ENCODE measurements at places on chromosomes 12 and 14. TPM values are rescaled to one million over a fixed set of nuclear protein-coding genes. Genes with fewer than 3 reads are reported as not detected.
A peak's percentile ranks its signal among the peaks of the same experiment; 100 is the strongest.

GRCh38 chr14:103122947-103123633, at the start of gene TNFAIP2:
TNFAIP2 (plus strand) TSS chr14:103123461; CDS start chr14:103126458, 2,997 bp downstream.
- peak; percentile 84 for DNase-seq

GRCh38 chr14:96274543-96274942, 18.5 kb downstream of the BDKRB1 start:
- no peak for DNase-seq

Gene AGAP2
- 1.7 TPM for total RNA-seq

Gene BRF1
- total RNA-seq: 16.9 TPM

Gene INHBC
- 0.06 TPM for total RNA-seq

DNA sequence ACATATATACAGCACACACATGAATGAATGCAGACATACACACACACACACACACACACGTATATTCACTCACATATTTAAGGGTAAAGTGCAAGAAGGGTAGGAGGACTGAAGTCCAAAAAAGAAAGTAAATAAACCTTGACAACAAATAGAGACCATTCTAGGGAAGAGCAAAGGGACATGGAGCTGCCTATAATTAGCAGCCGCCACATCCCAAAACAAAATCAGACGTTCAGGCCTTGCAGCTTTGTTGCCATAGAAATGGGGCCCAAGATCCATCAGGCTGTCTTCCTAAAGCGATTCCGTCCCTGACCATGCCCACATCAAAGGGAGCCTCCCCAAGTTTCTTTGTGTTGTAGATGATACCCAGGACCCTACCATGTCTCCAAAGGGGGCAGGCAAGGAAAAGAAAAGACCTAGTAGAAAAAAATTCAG, 703.5 kb upstream of the TBX3 start:
- no peak for DNase-seq

DNA sequence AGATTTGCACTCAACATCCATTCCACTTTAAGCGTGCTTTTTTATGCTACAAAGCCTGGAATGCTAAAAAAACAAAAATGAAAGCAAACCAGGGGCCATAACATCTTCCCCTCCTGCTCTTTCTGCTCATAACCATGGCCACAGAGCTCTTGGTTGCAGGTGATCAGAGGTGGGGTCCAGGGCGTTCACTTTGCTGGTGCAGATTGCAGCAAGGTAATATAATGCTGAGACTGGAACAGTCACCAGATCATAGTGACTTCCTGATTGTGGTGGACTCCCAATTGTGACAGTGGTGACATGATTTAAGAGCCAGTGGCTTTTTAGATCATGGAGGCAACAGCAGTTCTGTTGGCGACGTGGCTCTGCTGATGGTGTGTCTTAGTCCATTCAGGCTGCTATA, 115.0 kb upstream of the CPM start:
- no peak for DNase-seq
